RCC 7860 (cell line): ENCODE measurements at places on chromosomes 4 and X.
A peak's percentile ranks its signal among the peaks of the same experiment; 100 is the strongest.

GRCh38 chrX:40278340-40279090 lies 180.8 kb upstream of the BCOR start:
- no peak for DNase-seq

GRCh38 chrX:106718709-106719108 lies 7.8 kb upstream of the RNF128 start:
- DNase-seq = no peak

- no peak for DNase-seq
Observed at GRCh38 chr4:8707045-8707781, 114.6 kb downstream of the CPZ start.

GRCh38 chr4:169899295-169899694 lies 126.9 kb downstream of the MFAP3L start:
- peak; percentile 29 for DNase-seq

DNA sequence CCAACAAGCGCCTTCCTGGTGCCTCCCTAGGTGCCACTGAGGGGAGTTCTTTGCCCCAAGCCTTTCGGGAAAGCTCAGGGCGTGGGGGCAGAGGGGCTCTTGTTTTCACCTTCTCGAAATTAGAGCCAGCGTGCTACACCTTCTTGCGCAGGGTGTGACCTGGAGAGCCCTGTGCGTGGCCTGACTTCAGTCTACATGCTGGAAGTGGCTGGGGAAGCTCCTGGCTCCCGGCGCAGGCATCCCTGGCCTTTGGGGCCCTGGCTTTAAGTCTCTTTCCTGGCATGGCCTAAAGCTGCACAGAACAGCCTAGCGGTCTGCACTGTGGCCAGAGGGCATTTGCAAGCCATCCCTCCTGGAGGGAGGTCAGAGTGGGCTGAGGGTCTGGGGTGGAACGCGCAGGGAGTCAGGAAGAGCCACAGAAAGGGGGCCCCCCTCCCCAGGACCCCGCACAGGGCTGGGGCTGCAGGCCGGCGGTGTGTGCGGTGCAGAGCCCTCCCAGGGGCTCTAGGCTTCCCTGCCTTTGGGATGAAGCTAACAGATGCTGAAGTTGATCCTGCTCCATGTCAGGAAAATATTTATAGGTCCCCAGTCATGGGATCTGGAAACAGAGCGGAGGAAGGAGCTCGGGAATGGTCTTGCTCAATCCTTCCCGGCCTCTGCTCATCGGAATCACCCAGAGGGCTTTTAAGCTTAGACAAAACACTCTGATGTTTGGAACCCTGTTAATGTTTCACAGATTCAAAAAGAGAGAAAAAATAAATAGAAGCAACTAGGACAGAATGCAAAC lies 781 bp upstream of the SPON2 start:
- DNase-seq = no peak

GRCh38 chr4:91113130-91113706 lies 986.0 kb downstream of the CCSER1 start:
- DNase-seq = no peak

DNA sequence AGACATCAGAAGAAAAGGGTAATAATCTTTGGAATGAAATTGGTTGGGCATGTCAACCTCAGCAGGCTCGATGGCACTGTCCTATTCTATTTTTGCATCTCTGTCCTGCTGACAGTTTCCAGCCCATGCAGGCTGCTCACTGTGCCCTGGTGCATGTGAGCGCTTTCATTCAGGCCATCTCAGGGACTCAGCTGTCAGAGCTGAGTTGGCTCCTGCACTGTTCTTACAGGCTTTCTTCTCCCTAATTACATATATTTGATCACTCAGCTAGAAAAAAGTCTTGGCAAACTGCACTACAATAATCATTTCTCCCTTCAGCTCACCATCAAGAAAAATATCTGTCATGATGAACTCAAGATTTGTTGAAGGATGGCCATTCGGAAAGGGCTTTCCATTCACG lies 84.7 kb downstream of the RASL11B start:
- no peak for DNase-seq

GRCh38 chrX:154116426-154117211 lies 19.1 kb upstream of the MECP2 start:
- no peak for DNase-seq

GRCh38 chrX:99750721-99751120 lies 659.4 kb downstream of the PCDH19 start:
- DNase-seq = no peak

DNA sequence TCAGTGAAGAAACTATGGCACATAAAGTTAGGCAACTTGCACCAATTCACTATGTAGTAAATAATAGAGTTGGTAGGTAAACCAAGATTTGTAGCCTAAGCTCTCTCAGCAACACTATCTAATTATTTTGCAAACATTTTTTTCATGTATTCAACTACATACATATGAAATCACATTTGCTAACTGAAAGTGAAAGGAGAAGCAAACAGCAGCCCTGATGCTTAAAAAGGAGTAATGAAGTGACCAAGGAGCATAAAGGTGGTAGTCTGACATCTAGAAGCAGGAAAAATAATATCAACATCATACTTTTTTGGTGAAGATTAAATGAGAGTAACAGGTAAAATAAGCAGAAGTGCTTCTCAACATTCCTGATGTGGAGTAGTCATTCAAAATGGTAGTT lies 603.7 kb downstream of the GRXCR1 start:
- DNase-seq = no peak

- DNase-seq = peak; percentile 96
Observed at GRCh38 chr4:119103263-119103662, 32.4 kb upstream of the MYOZ2 start.

DNA sequence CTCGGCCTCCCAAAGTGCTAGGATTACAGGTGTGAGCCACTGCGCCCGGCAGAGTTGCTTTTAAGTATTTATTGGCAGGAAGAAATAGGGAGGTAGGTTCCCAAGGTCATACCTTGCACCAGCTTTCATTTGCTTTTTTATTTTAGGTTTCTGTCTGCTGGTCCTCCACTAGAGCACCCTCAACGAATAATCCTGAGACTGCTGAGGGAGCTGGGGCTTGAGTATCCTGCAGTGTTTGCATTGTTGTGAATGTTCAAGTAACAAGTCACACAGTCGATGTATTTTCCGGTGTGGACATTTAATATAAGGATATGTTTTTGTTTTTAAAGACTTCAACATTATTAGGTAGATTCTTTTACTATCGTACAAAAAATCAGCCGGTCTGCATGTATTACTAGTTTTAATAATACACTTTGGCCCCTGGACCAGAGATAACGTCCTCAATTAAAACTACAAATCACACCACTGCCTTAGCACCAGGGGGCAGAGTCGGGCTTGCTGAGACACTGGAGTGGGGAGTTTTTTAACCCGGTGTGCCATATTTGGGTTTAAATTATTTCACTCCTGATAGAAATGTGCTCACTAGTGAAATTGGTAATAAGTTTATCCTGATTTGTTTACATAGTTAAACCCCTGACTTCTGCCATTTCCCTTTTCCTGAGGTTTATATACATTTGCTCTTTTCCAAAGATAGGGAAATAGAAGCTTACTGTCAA lies 11.6 kb downstream of the SMIM20 start:
- DNase-seq = no peak

DNA sequence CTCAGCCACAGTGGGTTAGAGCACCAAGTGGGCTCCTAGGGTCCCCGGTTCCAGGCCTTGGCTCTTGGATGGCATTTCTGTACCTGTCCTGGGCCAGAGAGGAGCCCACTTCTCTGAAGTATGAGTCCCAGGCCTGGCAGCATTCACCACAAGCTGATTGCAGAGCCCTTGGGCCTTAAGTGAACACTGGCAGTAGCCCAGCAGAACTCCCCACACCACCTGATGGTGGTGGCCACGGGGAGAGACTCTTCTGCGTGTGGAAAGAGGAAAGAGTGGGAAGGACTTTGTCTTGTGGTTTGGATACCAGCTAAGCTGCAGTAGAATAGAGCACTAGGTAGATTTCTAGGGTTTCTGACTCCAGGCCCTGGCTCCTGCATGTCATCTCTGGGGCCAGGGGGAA lies 104.8 kb downstream of the DLG3 start:
- no peak for DNase-seq

GRCh38 chr4:74544655-74545361 lies 99.9 kb downstream of the AREG start:
- DNase-seq = peak; percentile 39

DNA sequence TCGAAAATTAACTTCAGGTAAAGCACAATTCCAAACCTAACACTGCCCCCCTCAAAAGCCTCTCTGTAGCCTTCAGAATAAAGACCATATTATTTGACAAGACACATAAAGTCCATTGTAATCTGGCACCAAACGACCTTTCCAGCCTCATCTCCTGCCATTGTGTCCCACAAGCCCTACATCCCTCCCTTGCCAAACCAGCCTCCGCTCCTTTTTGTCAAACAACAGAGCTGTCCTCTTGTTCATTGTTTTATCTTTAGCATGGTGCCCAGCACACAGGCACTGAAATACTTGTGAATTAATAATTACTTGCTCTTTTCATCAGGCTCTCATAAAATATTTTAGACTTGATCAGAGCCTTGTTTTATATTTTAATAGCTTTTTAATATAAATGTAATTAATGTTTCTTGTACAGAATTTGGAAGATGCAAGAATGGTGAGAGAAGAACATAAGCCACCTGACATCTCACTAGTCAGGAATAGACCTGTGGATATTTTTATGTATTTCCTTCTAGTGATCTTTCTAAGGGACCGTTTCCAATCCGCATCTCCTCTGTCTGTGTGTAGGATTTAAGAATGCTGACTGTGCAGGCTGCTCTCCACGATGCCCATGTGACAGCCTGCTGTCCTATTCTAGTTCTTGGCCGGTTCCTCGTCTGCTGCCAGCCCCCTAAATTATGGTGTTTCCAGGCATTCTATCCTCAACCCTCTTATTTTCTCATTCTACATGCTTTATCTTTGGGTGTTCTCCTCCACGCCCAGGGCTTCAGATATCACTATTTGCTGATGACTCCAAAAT lies 3.0 kb upstream of the IRF2 start:
- DNase-seq = no peak

DNA sequence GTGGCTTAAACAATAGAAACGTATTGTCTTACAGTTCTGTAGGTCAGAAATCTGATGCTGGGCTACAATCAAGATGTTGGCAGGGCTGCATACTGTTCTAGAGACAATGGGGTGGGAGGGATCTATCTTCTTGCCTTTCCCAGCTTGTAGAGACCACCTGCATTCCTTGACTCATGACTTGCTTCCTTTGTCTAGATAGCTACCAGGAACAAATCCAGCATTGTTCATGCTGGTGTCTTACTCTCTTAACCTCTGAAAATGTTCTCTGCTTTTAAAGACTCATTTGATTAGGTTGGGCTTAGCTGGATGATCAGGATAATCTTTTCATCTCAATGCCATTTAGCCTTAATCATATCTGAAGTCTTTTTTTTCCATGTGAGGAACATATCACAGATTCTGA lies 169.0 kb downstream of the ZNF330 start:
- DNase-seq = no peak

DNA sequence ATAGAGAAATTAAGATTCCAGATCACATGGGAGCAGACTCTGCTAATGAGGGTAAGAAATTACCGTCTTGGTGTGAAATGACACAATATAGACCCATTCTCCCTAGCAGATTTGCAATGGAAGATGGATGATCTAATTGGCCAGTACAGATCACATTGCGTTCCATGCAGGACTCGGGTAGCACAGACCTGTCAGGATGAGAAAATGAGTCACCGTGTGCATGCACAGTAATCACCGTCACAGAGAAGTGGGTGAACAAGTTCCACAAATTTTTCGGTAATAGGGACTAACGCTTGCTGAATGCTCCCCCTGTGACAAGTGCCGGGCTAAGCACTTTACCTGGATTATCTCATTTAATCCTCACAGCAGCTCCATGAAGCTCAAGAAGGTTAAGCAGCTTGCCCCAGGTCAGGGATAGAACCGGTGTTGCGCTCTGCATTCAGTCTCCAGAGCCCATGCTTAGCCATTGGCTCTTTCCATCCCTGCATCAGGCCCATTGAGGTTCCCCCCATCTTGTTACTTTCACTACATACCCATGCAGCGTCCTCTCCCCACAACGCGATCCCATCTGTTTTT lies 375.6 kb downstream of the FBXW7 start:
- DNase-seq = no peak

- DNase-seq = no peak
Observed at GRCh38 chr4:128068918-128069317, 7.8 kb downstream of the LARP1B start.

DNA sequence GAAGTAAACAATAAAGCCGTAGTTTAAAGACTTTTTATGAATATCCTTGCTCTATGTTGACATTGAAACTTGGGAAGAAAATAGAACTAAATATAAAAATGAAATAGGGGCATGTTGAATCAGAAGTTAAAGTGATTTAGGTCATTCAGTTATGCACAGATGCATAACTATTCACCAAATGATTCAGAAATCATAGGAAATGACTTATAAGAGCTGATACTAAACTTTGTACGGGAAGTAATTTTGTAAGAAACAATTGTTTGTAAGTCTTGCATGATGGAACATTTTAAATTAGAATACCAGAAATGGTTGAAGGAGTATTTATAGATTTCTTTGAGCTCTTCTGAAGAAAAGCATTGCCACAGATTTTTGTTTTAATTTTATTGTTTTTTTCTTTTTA lies 246.5 kb downstream of the CPE start:
- DNase-seq = no peak

DNA sequence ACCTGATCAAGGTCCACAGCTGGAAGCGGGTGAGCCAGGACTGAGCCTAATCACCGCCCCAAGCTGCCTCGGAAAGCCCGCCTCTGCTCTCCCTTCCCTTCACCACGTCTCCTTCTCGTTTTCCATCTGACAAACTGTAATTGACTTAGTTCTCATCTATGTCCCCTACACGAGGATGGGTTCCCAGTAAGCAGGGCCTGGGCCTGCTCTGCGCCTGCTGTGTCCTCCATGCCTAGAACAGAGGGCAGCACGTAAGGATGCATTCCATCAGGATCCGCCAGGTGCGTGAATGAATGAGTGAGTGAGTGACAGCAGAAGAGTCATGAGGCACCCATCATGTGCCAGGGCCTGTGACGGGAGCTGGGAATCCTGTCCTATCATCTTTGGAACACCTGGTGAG lies 86.7 kb downstream of the JAKMIP1 start:
- no peak for DNase-seq

GRCh38 chr4:184298254-184298653 lies 80.6 kb upstream of the ENPP6 start:
- DNase-seq = no peak

GRCh38 chrX:64894454-64895038 lies 81.7 kb downstream of the ZC4H2 start:
- DNase-seq = no peak

DNA sequence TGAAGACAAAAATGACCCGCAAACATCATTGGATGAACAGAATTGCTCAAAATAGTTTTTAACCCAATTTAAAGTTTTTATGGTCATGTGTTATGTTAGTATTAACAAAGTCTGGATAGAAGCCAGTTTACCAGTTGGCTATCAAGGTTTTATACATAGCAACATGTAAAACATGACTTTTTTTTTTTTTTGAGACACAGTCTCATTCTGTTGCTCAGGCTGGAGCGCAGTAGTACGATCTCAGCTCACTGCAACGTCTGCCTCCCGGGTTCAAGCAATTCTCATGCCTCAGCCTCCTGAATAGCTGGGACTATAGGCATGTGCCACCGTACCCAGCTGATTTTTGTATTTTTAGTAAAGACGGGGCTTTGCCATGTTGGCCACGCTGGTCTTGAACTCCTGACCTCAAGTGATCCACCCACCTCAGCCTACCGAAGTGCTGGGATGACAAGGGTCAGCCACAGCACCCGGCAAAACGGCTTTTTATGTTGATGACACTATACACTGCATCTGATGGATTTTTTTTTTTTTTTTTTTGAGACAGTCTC lies 3.4 kb downstream of the SAT1 start:
- no peak for DNase-seq
